CMK (cell line): ENCODE measurements at places on chromosomes 2 and 18.

GRCh38 chr2:8049851-8050571 lies 631.8 kb upstream of the ID2 start:
- no peak for DNase-seq

GRCh38 chr2:203775684-203776083 lies 69.2 kb downstream of the CD28 start:
- DNase-seq = no peak

DNA sequence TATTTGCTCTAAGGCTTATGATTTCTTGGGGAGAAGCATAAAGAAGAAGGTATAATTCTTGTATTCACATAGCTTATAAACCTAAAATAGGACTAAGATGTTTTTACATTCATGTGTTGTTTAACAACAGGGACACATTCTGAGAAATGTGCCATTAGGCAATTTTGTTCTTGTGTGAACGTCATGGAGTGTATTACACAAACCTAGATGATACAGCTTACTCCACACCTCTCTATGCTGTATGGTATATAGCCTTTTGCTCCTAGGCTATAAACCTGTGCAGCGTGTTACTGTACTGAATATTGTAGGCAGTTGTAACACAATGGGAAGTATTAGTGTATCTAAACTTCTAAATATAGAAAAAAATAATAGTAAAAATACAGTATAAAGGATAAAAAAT lies 92.1 kb downstream of the PHLPP1 start:
- DNase-seq = no peak

- no peak for DNase-seq
Observed at GRCh38 chr2:163364736-163365135, 371.1 kb downstream of the FIGN start.

DNA sequence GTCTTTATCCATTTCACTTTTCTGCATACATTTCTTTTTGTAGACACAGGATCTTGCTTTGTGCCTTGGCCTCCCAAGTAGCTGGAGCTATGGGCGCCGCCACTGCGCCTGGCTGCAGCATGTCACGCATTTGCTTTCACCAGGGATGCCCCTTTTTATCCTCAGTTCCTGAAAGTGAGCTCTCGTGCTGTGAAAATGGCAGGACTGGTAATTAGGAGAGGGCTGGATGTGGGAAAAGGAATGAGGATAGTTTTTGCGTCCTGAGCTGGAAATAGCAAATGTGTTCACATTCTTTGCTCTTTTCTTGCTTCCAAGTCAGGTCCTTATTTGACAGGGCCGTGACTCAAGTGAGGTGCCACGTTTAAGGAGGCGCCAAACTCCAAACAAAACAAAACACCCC lies 104.6 kb downstream of the LDLRAD4 start:
- DNase-seq = no peak

- no peak for DNase-seq
Observed at GRCh38 chr2:133484106-133484505, 84.2 kb downstream of the NCKAP5 start.

DNA sequence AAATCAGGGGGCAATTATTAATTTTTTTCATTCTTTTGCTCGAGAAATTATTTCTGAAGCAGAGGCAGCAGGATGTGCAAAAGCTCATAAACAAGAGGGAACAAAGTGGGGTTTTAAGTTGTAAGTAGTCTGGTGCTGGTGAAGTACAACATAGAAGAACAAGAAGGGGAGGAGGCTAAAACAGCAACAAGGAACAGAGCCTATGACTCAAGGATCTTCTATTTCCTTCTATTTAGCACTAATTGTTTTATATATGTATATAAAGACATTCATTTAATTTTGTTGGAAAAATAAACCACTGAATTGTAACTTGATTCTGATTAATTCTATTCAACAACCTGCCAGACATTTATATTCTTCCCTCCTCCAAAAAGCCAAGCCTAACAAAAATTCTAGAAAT lies 35.0 kb downstream of the YES1 start:
- DNase-seq = no peak

DNA sequence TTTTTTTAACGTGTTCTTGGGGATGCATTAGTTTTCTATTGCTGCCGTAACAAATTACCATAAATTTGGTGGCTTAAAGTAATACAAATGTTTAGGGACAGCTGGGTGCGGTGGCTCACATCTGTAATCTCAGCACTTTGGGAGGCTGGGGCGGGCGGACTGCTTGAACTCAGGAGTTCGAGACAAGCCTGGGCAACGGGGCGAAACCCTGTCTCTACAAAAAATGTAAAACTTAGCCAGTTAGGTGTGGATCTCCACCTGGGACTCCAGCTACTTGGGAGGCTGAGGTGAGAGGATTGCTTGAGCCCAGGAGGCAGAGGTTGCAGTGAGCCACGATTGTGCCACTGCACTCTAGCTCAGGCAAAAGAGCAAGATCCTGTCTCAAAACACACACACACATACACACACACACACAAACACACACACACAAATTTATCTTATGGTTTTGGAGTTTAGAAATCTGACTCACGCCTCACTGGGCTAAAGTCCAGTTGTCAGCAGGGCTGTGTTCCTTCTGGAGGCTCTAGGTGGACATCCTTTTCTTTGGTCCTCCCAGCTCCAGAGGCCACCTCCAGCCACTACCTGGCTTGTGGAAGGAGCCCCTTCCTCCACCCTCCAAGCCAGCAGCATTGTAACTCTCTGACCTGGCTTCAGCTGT lies 76.1 kb downstream of the SEPTIN10 start:
- DNase-seq = no peak

DNA sequence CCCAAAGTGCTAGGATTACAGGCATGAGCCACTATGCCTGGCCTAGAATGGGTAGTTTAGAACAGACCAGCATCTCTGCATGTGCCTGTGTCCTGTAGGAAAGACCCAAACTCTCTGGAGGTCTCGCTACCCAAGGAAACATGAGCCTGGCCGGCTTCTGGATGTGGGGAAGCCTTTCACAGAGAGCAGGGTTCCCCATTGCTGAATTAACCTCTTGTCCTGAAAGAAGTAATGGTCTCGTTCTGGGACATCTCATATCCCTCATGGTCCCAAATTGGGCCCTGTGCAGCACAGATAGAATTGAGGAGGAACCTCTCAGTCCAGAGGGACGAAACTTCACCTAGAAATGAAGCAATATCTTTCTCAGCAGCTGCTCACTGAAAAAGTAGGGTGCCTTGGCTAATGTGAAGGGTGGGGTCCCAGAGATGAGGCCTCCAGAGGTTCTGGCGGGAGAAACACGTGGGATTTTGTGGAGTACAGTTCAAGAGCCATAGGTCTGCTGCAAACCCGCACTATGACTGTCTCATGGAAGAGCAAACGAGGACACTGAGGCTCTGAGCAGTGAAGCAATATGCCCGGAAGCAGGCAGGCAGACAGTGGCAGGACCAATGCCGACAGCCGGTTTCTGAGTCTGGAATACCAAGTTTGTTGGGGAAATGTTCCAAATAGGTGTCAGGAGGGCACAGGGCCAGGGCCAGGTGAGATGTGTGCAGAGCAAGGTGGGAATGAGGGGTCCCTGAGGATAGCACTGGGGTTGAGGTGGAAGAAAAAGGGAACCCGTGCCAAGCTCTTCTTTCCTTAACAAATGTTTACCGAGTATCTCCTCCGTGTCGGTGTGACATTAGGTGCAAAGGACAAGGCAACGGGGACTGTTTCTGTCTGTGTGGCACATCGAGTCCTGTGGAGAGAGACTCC lies 121.0 kb upstream of the TWIST2 start:
- DNase-seq = no peak

- no peak for DNase-seq
Observed at GRCh38 chr2:193527146-193527545, 1332.4 kb upstream of the TMEFF2 start.

- DNase-seq = no peak
Observed at GRCh38 chr2:52884761-52885352, 882.7 kb upstream of the CHAC2 start.

GRCh38 chr2:47222826-47223554 lies 67.9 kb upstream of the STPG4 start:
- DNase-seq = no peak

- no peak for DNase-seq
Observed at GRCh38 chr2:52396836-52397235, 1364.9 kb upstream of the NRXN1 start.

DNA sequence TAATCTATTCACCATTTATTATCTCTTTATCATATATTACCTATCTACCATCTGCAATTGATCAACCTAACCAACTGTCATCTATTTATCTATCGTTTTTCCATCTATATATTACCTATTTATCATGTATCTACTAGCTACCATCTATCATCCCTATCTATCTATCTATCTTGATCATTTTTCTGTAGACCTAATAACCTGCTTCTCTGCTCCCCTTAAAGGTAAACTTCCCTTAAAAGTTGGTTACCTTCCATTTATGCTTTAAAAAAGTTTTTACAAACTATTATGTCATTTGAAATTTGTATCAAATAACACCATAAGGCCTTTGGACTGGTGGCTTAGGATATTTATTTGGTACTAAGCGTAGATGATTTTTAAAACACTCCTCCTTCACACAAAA lies 47.2 kb downstream of the TMEM18 start:
- DNase-seq = no peak

DNA sequence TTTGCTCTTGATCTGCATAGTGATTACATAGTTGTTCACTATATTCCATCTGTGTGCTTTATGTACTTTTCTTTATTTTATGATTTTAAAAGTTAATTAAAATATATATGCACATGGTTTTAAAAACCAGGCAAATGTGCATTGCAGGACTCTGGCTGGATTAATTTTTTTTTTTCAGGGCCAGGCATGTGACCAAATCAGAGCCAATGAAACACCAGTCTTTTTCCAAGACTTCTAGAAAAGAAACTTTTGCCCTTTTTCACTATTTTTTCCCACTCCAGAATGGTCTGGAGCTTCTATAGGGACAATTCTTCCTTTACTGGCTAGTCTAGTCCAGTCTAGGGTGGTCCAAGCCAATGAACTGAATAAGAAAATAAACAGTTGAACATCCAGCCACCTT lies 198.1 kb upstream of the FBXO11 start:
- DNase-seq = no peak

DNA sequence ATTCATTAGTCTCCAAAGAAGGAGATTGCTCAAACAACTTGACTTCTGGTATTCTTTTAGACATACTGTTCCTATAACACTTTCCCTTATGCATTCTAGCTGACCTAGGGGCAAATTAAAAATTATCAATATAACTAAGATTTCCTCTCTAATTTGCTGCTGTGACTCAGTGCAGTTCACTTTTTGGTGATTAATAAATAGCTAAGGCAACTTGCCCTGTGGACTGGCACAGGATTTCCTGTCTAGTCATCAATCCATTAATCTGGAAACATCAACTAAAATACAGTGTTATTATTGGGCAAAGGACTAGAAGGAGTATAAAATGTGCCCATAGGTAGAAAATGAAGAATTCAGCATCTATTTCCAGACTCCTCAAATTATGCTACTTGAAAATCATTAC lies 83.5 kb upstream of the SERPINE2 start:
- DNase-seq = no peak

DNA sequence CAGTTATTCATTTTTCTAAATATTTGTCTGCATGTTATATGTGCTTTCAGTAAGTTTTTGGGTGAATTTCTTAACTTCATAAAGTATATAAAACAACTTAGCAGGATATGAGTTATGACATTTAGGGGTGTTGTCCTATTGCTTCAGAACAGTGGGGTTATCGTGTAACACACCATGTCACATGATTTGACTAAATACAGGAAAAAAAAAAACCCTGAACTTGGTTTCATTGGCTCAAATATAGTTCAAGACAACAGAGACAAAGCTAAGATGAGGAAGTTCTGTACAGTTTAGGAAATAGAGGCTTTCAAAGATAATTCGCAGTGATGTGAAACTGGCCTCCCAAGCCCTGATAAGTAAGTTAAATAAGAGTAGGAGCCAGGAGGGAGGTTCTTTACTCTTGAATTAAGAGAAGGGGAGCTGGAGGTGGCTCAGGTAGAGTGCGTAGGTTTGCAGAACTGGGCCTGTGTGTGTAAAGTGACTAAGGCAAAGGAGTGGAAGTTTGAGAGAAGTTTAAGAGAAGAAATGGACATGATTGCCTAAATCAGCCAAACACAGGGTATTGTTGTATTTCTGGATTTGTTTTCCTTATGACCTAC lies 53.9 kb downstream of the LIMS1 start:
- DNase-seq = no peak

- DNase-seq = no peak
Observed at GRCh38 chr2:79935771-79936657, 368.5 kb downstream of the LRRTM1 start.

DNA sequence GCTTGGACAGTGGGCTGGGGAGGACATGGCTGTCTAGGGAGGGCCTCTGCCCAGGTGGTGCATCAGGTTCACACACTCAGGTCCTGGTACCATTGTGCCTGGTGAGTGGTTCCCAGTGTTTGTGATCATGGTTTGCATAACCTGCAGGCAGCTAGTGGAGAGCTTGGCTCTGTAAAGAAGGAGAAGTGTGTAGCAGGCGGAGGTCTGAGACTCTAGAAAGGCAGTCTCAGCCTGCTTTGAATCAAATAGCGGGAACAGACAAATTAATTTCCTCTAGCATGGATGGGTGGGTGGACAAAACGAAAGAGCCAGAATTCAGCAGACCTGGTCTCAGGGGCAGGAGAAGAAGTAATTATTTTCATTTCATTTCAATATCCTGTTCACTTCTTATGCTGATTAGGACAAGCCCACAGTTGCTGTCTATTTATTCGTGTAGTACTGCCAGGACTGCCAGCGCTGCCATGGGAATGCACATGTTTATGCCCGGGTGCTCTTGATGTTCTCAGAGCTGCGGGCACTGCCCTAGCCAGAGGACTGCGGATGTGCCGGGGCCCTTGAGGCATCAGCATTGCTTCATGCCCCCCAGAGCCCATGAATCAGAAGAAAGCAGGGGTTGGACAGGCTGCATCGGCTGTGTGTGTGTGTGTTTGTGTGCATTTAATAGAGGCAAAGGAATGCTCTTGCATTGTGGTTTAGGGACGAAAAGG lies 45.4 kb upstream of the DLX2 start:
- no peak for DNase-seq

DNA sequence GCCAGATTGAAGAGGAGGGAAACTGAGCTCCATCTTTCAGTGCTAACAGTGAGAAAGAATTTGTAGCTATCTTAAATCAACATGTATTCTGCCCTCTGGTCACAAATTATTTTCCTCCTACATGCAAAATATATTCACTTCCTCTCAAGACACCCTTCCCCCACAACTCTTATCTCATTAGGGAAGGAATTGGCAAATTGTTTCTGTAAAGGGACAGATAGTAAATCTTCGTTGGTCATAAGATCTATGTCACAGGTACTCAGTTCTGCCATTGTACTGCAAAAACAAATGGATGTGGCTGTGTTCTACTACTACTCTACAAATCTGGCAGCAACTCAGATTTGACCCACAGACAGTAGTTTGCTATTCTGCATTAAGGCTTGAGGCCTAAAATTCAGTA lies 53.0 kb upstream of the CYP20A1 start:
- DNase-seq = peak; percentile 41
